ENCODE measurements at places on chromosomes 16 and 17. TPM values are rescaled to one million over a fixed set of nuclear protein-coding genes. Genes with fewer than 3 reads are reported as not detected.

- no peak for DNase-seq
These were observed 299.3 kb downstream of the CNTNAP4 start for GRCh38 chr16:76576526-76576925.

DNA sequence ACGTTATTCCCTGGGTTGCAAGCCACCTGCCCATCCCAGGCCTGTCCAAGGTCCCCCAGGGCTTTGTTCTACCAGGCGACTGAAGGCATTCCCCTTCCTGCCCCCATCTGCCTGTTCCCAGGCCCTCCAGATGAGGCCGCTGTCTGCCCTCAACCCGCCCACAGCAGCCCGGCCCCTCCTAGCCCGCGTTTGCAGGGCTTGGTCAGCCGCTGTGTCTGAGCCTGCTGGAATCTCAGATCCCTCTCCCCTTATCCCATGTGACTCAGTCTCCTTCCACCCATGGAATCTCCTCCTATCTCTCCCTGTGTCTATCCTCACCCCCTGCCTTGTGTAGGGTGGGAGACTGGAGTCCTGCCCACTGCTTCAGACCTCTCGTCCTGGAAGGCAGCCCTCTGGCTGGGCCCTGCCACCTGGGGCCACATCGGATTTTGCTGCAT lies 186.0 kb upstream of the TNRC6C start:
- DNase-seq: peak; percentile 40

DNA sequence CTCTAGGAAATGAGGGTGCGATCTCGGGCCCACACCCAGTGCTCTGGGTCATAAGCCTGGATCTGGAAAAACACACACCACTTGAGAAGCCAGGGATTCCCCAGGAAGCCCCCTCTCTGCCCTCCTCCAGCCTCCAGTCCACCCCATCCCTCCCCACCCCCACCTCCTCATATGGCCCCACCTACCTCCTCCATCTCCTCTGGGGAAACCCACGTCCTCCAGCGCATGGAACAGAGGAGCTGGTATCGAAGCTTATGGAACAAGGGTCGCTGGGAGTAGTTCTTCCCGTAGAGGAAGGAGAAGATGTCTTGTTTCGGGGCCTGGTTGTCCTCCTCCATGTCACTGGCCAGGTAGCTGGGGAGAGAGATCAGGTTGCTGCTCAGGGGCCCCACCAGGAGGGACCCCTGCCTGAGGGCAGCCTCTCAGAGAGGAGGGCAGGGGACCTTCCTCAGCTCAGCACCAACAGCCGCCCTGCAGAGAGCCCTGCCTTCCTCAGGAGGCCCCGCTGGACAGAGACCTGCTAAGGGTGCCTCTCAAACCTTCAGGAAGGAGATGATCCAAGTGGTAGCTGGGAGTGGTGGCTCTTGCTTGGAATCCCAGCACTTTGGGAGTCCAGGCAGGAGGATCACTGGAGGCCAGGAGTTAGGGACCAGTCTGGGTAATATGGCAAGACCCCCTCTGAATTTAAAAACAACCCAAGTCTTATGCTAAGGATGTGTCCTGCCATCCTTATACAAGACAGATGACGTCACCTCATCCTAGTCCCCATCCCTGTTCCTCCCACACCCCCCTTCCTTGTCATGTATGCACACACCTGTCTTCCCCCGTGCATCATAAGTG lies 5.0 kb downstream of the SPDYE4 start:
- DNase-seq: no peak

DNA sequence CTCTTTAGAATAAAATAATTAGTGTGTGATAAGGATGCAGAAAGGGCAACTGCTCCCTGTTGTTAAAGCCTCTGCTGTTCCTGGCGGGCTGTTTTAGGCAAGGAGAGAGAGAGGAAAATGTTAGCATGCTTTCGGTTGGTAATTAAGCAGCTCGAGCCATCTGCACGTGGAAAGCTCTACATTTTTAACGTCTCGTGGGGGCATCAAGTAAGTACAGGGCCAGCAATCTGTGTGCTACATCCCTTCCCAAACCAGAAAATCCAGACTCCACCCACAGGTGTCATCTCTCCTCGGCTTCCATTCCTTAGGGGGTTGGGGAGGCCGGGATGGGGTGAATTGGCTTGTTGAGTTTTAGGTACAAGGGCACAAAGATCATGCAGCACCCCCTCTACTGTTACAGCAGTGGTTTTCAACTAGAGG lies 62.4 kb upstream of the MARCHF10 start:
- no peak for DNase-seq

DNA sequence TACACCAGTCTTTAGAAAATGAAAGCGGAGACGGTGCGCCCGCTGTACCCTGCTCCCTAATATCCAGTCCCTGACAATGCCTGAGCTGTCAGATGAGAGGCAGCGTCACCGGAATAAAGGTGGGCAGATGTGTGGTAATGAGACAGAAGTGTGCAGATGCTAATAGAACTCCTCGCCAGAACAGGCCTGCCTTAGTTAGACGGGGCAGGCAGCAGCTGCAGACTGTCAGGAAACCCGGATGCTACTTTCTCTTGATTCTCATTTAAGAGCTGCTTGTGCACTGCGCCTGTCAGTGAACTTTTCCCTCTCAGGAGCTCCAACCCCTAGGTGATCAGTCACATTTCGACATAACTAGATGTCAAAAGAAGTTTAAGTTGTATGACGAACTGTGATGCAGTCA lies 221.8 kb upstream of the IRX3 start:
- DNase-seq: no peak

GRCh38 chr16:20774703-20775362 lies 11.0 kb downstream of the ACSM3 start:
- DNase-seq: peak; percentile 72

NOTUM gene
- not detected for total RNA-seq

- no peak for DNase-seq
These were observed 87.6 kb upstream of the CIBAR2 start for GRCh38 chr16:85199880-85200279.

GRCh38 chr16:69166946-69167930 lies 19.7 kb upstream of the SNTB2 start:
- peak; percentile 59 for DNase-seq

GRCh38 chr16:59330019-59330670 lies 596.0 kb upstream of the GOT2 start:
- peak; percentile 0 for DNase-seq

DNA sequence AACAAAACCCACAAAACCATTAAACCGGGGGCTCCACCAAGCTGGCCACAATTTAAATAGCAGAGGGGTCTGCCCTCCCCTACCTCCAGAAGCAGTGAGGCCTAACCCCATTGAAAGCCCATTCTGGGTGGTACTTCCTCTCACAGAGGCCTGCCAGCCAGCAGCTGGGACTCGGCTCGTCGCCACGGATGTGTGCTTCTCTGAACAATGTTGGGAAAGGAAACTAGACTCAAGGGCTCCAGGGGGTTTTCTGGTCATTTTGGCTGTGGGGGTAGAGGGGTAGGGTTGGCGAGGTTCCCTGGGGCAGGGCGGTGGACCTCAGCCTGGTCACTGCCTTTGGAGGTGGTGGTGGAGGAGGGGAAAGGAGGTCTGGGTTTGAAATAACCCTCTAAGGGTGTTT lies 4.7 kb upstream of the PLCG2 start:
- DNase-seq: no peak

DNA sequence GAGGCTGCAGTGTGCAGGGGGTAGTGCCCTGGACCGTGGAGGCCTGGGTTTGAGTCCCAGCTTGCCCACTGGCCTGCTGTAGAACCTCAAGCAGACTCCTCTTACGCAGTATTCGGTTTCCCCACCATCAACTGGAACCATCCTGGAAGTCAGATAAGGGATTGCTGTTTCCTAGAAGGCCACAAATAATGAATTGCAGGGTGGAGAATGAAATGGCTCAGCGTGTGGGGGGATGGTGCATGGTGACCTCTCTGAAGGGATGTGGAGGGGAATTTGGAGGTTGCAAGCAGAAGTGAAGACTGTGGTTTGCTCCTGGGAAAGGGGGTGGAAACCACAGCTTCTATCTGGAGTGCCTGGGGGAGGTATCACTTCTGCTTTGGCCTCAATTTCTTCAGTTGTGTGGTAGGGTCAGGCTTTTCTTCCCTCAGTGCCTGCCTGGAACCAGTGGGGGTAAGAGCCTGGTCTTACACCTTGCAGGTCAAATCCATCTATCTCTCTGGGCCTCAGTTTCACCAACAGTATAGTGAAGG lies 1.7 kb downstream of the ADGRG5 start:
- DNase-seq: no peak

GRCh38 chr17:67366193-67367157 lies at the start of gene PSMD12:
Gene PSMD12, minus strand, starts transcription at chr17:67366577. Its CDS starts 58 bp downstream, at chr17:67366519.
- peak; percentile 94 for DNase-seq

PTGES3L gene
- not detected for total RNA-seq

GRCh38 chr16:86362155-86362849 lies 148.0 kb upstream of the FOXF1 start:
- DNase-seq: peak; percentile 52

GRCh38 chr17:20852239-20852989 lies 190.4 kb downstream of the USP22 start:
- DNase-seq: peak; percentile 16

GRCh38 chr16:85086347-85087291 lies 25.7 kb downstream of the CIBAR2 start:
- DNase-seq: peak; percentile 74

DNA sequence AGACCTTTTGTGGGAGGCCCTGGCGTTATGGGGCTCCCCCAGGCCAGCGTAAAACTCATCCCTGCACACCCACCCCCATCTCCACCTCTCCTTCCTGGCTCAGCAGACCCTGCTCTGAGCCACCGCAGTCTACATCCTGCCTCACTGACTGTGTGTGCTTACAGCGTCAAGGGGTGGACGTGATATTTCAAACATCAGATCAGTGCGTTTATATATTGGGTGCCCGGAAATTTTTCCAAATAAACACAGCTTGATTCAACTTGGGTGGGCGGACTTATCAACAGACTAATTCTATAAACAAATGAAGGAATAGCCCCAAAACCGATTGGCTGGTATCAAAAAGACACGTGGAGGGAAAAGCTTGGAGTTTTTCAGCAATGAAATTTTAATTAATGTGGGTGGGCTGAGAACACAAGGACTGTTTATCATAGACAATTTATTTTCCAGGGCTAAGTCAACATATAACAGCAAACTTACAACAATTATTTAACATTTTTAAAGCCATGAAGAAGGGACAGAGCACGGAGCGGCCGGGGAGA lies at the start of gene FOXL1:
Gene FOXL1, plus strand, starts transcription at position 489 of the 539 bp plus-strand sequence. CDS start 175 bp downstream, outside the sequence.
- peak; percentile 78 for DNase-seq
